ENCODE measurements at places on chromosomes 1 and 21.

DNA sequence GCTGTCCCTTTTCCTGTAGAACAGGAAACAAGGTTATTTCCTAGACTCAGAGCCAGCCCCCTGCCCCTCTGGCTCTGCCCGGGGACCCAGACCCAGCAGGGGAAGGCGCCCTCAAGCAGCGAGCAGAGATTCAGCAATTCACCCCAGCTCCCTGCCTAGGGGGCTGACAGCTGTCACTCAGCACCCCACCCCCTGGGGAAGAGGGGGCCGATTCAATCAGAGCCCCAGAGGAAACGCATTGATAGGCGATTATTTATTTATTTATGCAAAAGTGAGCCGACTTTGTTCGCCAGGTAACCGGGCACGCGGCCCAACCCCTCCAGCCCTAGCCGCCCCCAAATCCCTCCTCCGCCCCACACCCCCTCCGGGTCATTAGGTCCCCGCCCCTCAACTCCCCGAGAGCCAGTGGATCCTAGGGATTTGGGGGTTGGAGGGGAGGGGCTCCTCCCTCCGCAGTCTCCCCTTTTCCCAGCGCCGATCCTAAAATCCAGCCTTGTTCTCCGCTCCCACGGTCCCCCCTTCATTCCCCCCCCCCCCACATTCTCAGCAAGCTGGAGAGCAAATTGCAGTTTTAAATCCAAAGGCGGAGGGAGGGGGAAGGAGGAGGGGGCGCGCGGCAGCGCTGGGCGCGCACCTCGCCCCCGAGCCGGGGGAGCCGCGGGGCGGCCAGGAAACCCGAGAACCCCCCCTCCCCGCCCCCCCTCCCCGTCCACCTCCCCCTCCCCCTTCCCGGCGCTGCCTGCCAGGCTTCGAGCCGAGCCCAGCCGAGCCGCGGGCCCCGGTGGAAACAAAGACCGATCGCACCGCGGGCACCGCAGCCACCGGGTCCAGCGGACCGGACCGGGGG lies 1.3 kb downstream of the AHDC1 start:
- peak; percentile 82 for DNase-seq

DNA sequence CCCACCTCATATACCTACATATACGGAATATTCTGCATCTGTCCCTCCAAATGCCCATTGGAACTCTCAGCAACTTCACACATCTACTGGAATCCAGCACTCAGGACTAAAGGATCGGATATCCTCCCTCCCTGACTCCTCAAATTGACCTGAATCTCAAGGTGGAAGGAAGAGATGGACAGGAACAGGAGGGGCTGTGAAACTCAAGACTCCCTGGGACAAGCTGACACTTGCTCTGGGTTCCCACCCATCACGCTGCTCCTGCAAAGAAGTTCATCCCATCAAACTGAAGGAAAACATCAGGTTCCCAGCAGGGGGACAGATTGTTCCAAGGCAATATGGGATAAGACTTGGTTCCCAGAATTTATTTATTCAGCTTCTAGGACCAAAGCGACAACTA lies 30.3 kb upstream of the TIAM1 start:
- no peak for DNase-seq

DNA sequence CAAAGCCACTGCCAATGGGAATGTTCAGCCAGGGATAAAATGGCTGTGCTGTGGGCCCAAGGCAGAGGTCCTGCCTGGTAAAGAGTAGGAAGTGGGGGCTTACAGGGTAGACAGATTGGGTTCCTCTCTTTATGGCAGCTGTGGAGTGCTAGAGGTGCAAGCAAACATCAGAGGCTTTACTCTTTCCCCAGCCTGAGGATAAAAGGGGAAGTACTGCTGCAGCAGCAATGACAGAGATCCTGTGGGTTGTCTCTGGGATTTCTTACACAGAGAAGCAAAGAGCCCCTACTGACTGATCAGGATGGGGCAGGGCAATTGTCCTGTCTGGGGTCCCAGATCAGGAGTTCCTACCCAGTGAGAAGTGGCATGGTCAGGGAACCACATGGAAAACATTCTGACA lies 54.2 kb downstream of the DRAM2 start:
- no peak for DNase-seq

DNA sequence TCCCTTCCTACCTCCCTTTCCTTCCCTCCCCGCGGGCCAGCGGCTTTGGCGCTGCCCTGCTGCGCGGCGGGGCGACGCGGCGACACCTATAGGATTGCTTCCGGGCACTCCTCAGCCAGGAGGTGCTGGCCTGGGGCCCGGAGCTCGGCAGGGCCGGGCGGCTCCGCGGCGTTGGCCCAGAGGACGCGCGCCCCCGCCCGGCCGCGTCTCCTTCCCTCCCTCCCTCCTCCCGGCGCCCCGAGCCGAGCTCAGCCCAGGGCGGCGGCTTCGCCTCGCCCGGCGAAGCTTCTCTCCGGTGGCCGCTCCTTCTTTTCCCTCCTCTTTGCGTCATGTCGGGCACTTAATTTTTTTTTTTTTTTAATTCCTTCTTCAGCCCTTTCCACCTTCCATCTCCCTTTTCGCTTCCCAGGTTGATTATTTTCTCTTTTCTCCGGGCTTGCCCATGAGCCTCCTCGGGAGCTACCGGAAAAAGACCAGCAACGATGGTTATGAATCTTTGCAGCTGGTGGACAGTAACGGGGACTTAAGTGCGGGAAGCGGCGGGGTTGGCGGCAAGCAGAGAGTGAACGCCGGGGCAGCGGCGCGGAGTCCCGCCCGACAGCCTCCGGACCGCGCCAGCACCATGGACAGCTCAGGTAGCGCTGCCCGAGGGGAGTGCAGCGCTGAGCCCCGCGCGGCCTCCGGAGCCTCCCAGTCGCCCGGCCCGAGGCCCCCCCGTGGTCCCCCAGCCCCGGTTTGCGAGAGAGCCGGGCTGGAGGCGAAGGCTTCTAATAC lies at the start of gene DNAJC6:
Gene DNAJC6, plus strand, starts transcription at position 240 of the 774 bp plus-strand sequence. Its CDS starts 203 bp downstream, at position 443.
- DNase-seq, result peak; percentile 81

GRCh38 chr1:110242062-110242461 lies 31.9 kb downstream of the KCNC4 start:
- no peak for DNase-seq

DNA sequence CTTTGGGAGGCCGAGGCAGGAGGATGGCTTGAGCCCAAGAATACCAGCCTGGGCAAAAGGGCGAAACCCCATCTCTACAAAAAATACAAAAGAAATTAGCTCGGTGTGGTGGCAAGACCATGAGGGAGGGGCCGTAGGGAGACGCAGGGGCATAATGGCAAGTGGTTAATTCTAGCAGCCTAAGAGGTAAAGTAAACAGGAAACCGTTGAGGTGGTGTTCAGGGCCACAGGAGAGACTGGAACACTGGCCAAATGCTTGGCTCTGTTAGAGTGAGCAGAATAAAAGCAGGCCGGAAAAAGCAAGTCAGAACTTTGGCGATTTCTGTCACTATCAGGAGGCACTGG lies 89.2 kb downstream of the RIPK4 start:
- DNase-seq, result no peak

DNA sequence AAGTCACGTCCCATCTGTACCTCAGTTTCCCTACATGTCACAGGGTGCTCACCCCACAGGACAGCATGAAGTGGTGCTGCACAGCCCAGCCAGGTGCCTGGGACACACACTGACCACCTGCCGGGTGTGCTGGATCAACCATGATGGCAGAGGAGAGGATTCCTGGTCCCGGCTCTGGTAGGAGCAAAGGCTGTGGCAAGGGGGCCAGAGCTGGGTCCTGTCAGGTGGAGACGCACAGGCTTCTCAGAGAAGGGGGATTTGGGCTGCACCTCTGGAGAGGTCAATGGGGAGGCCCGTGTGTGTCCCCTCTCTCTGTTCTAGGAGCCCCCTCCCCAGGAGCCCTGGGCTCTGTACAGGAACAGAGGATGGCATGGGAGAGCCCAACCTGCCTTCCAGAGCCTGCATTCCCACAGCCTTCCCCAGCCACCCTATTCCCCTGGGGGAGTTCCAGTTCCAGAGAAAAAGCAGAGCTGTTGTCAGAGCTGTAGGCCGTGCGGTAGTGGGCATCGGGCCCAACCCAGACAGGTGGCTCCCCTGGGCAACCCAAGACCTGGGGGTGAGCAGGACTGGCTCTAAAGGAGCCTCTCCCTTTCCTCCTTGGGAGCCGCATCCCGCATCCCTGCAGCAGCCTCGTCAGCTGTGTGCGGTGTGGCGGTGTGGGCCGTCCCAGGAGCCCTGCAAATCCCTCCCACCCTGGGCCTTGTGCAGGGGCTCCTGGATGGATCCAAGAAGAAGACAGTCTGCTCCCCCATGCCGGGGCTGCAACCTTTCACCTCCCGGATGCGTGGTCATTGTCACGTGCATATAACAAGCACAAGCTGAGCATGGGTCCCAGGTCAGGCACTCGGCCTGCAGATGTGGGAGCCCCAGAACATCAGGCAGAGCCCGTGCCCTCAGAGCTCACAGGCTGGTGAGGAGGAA lies 2.9 kb upstream of the TFF3 start:
- no peak for DNase-seq

GRCh38 chr1:197675583-197676208 lies 99.6 kb downstream of the DENND1B start:
- peak; percentile 48 for DNase-seq

- DNase-seq, result no peak
Measured at GRCh38 chr1:18530587-18531502, 50.1 kb downstream of the KLHDC7A start.

DNA sequence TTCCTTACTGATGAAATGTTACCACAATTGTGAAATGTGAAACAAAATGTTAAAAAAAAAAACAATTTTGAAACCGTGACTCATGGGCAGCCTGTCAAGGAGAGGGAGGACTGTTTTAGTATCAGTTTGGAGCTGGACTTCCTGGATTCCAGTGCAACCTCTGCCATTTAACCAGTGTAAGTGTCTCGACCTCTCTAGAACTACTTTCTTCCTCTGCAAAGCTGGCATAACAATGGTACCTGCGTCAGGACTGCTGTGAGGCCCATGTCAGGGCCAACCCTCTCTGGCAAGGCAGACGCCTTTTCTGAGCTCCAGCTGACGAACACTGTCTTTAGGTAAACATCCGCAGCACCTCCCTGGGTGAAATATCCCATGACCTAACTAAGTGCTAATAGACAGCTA lies 20.9 kb downstream of the URB1 start:
- DNase-seq, result no peak

GRCh38 chr21:17250778-17251241 lies 262.0 kb upstream of the CXADR start:
- DNase-seq, result no peak

DNA sequence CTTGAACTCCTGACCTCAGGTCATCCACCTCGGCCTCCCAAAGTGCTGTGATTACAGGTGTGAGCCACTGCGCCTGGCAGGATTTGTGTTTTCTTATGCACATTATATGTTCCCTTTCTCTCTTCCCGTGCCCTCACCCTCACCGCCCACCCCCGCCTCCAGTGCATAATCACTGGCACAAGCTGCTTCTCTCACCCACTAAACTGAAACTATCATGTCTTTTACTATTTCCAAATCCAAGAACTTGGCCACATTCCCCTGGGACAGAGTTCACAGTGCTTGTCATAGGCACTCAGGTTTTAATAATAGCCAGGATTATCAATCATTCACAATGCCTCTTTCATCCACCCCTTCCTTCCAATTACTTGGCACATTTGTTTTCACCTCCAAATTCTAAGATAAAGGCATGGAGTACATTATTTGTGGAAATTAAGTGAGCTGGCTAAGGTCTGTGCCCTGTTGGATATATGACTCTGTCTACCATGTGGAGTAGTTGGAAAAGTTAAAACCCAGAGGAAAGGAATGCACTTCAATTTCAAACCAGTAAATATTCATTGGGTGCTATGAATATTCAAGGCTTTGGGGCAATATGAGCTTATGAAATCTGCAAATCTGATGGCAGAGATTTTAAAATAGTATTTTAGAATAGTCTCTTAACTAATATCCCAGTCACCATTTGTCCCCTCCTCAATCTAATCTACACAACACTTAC lies 17.6 kb upstream of the MAPKAPK2 start:
- no peak for DNase-seq

DNA sequence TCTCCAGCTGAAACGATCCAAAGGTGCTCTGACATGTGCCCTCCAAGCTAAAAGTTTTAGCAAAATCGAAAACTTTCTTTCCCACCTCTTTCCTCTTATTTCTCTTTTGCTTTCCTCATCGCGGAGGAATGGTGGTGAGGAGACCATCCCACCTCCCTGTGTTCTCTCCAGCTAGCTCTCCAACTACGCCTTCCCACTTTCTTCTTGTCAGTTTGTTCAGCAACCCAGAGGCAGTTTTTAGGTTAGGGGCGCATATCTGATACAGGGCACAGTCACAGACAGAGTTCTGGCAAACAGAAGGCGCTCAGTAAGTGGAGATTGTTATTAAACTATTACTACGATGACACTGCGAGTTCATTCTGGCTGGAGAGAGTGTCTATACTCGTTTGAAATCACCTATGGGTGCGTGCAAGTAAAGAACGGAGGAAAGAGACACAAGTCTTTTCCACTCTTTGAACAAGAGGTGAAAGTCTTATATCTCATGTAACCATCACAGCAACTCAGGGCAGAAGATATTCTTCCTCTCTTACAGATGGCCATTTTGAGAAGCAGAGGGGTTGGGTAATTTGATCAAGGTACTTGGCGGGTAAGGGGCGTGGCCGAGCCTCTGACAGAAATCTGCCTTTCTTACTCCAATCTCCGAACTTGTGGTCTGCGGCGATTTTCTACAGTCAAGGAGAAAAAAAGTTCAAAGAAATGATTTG lies 13.9 kb downstream of the HLX start:
- peak; percentile 15 for DNase-seq

DNA sequence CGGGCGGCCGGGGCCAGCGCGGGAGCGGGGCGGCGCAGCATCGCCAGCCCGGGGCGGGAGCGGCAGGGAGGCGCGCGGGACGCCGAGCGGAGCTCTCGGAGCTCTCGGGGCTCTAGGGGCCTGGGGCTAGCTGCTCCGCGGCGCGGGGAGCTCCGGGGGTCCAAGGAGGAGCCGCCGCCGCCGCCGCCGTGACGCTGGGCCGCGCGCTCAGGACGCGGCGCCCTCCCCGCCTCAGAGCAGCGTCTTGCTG lies 147 bp downstream of the CLSTN1 start:
- no peak for DNase-seq

- no peak for DNase-seq
Measured at GRCh38 chr1:90969241-90969640, 52.6 kb downstream of the ZNF644 start.

DNA sequence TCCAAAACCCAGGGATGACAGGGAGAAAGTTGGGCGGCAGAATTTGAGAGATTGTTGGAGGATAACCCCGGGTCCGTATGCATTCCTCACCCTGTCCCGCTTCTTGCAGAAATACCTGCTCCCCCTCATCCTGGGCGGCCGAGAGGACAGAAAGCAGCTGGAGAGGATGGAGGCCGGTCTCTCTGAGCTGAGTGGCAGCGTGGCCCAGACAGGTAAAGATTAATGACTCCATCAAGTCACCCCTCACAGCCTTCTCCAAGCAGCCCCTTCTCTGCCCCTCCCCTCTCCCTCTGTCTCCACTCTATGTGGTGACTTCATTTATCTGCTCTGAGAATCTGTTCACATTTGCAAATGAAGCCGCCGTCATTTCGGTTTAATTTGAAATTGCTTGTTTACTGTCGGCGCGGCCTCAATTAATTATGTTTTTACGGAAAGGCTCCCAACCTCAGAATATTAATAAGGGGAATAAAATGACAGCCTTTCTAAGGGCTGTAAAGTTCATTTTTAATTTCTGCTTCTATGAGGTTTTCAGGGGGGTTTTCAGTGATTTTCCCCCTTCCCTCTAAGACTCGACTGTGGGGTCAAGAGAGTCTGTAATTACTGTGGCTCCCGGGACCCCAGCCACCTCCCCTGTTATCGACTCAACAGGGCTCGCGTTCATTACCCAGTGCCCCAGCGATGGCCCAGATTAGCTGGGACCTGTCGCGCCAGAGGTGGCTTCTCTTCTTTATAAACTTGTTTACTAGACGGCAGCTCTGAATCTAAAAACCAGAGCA lies 148.3 kb downstream of the PEX14 start:
- DNase-seq, result no peak

- peak; percentile 92 for DNase-seq
Measured at GRCh38 chr1:19251305-19252196, at the start of the genes EMC1 and MRTO4. EMC1 (minus strand) TSS chr1:19251524; CDS start chr1:19251509, 15 bp downstream. MRTO4 (plus strand) TSS chr1:19251805; CDS start chr1:19251836, 31 bp downstream.

- DNase-seq, result peak; percentile 64
Measured at GRCh38 chr21:42179316-42179715, 39.6 kb upstream of the ABCG1 start.

Data from femur (tissue), 1 donor.